Vagina (tissue), 2 donors: ENCODE measurements at places on chromosomes 3 and 15.

DNA sequence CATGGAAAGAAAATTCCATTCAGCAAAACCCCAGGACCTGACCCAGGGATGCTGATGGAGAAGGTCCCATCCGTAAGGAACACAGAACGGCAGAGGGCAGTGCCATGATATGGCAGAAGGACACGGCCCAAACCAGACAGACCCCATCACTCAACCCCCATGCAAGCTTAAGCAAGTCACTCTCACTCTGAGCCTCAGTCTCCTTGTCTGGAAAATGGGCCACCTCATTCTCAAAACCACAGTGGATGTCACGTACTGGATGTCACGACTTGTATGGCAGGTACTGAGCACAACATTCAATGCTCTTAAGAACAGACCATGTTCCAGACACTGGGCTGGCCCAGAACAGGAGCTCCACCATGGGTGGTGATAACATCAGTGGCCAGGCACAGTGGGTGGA is 90.4 kb downstream of the NUP210 start:
- no peak for DNase-seq

- DNase-seq: no peak
Observed at GRCh38 chr15:36358094-36358493, 221.3 kb upstream of the CDIN1 start.

- peak; percentile 98 for DNase-seq
Observed at GRCh38 chr15:20346082-20346805, 195.4 kb downstream of the GOLGA6L6 start.

- DNase-seq: no peak
Observed at GRCh38 chr3:52444860-52445793, at the start of gene SEMA3G. Gene SEMA3G (minus strand): TSS chr3:52445103. CDS start chr3:52445027, 76 bp downstream.

DNA sequence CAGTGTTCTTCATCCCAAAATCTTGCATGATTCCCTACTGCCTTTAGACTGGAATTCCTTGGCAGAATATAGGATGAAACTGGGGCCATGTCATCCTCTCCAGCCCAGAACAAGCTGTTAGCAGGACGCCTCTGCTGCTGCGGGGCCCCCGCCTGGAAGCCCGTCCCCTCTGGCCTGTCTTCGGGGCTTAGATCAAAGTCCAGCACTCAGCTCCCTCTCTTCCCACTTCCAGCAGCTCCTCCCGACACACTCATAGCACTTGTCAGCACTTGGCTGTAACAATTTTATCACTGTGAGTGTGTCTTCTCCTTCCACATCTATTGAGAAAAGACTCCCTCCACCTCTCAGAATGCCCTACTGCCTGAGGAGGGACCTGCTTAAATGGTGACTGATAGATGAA is 112.0 kb upstream of the HACD2 start:
- no peak for DNase-seq

- DNase-seq: no peak
Observed at GRCh38 chr15:75200765-75201615, 692 bp upstream of the C15orf39 start.

GRCh38 chr3:196240424-196240823 is 24.1 kb downstream of the SLC51A start:
- no peak for DNase-seq

DNA sequence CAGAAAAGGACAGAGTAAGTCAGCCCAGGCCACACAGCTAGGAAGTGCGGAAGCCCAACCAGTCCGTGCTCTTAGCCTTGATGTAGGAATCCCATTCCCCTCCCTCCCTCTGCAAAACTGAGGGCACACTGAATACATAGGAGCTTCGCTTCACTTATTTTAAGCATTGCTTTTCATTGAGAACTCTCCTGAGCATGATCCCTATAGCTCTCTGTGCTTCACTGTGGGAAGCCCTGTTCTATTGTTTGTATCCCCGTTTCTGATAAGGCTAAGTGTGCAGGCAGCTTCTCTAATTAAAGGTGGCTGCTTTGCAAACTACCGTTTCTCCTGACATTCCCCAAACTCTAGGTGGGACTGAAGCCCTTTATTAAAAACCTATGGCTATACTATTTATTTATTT is 29.9 kb downstream of the IL5RA start:
- no peak for DNase-seq

- no peak for DNase-seq
Observed at GRCh38 chr3:15470849-15471248, 43.5 kb downstream of the EAF1 start.

DNA sequence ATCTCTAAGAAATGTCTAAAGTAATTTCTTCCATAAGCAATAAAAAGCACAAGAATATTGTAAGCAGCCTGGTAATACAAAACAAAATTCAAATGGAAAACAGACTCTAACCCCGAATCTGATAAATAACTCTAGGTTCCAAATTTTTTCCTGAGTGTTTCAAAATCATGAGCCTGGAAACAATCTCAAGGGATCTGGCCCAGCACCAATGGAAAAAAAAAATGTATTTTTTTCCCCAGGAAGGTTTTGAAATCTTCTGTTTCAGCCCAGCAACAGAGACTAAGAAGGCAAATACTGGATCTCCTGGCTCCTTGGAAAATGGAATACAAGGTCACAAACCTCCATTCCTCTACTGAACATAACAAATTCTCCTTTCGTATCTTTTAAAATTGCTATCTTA is 13.0 kb downstream of the TBC1D2B start:
- no peak for DNase-seq

DNA sequence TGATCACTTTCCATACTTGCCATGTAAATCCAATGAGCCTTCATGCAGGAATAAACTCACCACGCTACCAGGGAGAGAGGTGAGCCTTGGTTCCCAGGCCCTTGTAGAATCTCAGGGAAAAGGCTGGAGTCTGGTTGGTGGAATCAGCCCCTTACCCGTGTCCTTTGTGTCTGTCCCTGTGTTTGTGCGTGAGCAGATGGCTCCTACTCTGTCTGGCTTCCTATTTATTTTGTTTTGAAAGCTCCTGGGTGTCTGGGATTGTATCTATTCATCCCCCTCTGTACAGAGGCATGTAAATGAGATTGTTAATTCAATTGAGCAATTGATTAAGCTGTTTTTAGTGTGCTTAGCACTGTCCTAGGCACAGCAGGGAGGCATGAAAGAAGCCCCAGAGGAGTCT is 278.1 kb downstream of the THSD4 start:
- no peak for DNase-seq
